ENCODE measurements at places on chromosomes 7 and 10.

DNA sequence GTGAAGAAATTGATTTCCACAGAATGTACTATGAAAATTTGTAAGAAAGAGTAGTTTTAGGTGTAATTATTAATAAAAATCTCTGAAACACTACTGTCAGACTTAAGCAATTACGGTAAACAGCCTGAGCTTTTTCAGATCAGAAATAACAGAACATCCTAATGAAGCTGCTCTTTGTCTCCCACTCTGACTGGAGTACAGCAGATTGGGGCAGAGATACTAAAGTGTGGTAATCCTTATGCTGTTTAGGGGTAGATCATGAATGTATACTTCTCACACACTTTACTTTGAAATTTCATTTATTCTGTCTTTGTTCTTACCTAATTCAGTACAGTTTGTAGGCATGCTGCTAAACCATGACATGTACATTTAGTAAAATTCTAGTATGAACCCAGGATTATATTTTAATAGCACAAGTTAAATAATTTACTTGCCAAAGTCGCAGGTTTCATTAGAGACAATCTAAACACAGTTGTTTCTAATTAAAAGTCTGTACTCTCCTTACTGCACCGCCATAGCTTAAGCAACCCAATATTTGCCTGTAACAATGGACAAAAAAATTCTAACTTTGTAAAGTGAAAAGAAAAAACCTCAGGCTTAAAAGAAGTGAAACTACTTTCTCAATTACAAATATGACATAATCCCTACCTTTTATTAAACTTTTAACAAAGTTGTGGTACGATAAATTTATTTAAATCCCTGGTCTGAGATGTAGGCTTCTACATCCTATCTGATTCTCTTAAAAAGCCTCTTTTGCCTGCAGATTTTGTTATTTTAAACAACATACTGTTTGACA lies 88.8 kb downstream of the KMT2E start:
- no peak for DNase-seq

DNA sequence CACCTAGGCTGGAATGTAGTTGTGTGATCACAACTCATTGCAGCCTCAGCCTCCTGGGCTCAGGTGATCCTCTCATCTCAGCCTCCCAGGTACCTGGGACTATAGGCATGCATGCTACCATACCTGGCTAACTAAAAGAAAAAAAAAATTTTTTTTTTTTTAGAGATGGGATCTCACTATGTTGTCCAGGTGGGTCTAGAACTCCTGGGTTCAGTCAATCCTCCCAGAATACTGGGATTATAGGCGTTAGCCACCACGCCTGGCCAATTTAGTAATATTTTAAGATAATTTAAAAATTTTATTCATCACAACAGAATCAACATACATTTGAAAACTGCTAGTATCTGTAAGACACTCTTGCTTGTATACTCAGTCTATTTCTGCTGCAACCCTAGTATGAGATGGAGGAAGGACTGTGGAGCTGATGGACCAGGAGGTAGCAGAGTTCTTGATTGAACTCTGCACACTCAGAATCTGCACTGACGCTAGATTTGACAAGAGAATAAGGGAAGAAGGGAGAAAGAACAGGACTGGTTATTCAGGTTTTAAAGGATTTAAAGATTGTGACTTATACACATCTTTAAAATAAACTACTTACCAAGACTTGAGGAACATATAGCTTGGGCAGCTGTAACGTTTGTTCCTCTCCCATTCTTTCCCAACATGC lies 57.6 kb downstream of the VCL start:
- no peak for DNase-seq

GRCh38 chr10:129652021-129652420 lies 185.0 kb downstream of the MGMT start:
- DNase-seq: no peak

DNA sequence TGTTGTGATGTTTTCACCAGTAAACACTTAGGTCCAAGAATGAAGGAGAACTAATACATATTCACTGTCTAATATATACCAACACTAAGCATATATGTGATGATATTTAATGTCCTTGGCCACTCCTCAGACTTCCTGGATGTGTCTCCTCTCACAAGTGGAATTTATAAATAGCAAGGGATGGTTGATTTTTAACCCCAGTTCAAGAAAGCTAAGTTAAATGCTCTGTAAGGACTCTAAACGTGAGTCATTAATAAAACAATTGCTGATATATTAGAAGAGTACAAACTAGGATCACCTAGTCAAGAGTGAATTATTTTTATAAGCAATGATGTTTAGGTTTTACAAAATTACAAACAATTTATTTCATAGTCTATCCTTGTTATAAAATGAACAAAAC lies 355.9 kb upstream of the TMEM229A start:
- DNase-seq: no peak

DNA sequence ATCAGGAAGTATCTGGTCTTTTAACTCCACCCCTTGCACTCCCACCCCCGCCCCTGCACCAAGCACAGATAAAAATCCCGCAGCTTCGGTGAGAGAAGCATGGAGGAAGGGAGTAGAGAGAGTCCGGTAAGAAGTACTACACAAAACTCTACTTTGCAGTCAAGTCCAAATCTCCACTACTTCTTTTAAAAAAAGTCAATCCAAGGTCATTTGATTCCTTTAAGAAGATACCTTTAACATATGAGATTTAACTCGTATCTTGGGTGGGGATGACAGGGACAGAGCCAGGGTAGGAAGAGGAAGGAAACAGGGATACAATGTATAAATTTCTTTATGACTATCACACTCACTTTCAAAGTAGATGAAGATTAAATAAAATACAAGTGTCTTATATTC lies 132.1 kb downstream of the NRBF2 start:
- peak; percentile 38 for DNase-seq

GRCh38 chr10:77513781-77514331 lies 123.8 kb downstream of the KCNMA1 start:
- DNase-seq: no peak

GRCh38 chr10:19937989-19938388 lies 121.8 kb downstream of the PLXDC2 start:
- no peak for DNase-seq

- no peak for DNase-seq
Measured at GRCh38 chr10:76548716-76549115, 1088.9 kb downstream of the KCNMA1 start.

GRCh38 chr10:80041162-80041561 lies 37.3 kb upstream of the TMEM254 start:
- DNase-seq: no peak

DNA sequence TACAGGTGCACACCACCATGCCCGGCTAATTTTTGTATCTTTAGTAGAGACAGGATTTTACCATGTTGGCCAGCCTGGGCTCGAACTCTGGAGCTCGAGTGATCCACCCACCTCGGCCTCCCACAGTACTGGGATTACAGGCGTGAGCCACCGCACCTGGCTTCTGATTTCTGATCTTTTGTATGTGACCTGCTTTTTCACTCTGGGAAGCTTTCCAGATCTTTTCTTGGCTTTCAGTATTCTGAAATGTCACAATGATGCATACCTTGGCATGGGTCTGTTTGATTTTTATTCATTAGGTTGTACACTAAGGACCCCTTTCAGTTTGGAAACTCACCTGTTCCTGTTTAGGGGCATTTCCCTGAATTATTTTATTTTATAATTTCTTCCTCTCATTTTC lies 41.6 kb downstream of the PROSER2 start:
- no peak for DNase-seq

DNA sequence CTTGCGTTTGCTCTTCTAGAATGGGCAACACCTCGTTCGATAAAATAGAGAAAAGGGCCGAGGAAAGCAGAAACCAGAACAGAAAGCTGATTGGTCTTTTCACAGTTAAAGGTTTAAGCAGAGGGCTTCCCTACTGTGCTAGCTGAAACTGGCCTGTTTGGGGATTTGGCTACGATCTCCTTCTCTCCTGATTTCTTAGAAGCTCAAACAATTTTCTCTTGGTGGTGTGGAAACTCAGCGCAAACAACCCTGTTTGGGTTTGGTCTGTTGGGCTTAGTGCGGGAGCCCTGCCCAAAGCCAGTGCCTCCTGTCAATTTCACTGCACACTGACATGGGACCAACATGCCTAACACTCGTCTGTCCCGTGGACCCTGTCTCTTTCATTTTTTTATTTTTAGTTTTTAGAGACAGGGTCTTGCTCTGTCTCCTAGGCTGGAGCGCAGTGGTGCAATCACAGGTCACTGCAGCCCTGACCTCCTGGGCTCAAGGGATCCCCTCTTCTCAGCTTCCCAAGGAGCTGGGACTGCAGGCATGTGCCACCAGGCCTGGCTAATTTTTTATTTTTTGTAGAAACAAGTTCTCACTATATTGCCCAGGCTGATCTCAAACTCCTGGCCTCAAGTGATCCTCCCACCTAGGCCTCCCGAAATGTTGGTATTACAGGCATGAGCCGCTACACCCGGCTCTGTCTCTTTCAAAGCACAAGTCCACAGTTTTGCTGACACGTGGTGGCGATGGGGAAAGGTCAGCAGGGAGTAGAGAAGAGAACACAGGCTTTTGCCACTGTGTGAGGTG lies 16.5 kb upstream of the BNIP3 start:
- no peak for DNase-seq

DNA sequence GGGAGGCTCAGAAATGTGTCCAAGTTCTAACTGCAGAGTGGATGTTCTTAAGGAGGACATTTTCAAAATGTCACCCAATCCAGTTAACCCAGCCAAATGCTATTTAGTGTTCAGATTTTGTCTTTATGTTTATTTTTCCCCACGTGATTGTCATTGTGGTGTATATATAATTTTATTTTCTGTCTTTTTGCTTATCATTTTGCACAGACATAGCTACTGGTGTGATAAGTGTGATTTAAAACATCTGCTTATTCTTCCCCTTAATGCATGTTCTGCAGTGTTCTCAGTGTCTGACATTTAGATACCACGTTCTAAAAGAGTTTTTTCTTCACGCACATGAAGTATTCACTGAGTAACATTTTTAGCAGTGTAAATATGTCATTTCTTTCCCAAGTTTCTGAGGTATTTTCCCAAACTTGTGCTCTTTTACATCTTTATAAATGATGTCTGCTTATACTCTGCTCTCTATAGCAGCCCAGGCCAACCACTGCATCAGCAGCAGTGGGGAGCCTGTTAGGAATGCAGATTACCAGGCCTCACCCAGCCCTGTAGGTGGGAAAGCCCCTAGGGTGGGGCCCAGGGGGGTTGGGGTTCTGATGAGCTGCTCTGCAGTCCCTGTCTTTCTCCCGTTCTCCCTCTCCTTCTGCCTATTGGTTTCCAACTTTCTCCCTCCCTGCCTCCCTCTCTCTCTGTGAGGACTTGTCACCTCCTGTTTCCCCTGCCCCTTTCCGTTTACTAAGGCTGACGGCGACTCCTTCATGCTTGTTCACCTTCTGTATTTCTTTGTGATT lies 20.8 kb downstream of the ADCY1 start:
- no peak for DNase-seq

DNA sequence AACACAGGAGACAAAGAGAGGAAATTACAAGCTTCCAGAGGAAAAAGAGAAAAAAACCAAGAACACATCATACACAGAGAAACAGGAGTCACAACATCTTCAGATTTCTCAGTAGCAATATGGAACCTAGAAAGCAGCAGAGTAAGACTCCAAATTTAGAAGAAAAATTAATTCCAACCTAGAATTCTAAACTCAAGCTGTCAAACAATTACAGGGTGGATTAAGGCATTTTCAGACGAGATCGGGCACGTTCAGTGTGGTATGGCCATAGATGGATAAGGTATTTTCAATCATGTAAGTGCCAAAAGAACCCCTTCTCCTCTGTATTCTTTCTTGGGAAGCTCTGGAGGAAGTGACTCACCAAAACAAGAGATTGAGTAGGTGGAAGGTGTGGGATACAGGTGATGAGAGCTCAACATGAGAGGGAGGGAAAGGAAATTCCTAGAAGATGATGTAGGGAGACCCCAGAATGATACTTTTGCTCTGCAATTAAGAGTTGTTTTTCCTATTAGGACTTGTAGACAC lies 51.6 kb downstream of the FAM204A start:
- DNase-seq: no peak

DNA sequence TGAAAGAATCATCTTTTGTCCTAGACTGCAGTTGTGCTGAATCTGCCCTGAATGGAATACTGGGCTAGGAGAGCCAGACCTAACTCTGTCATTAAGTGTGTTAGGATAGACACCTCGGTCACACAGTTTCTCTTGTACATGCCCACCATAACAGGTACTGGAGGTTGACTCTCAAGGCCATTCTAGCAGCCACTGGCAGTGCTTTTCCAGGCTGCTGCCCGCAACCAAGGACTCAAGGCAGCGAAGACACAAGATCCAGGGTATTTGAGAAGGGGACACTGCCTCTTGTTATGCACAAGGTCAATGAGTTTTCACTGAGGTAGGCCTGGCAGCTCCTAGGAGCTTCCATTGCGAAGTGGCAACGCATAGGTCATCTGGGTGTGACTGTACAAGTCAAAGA lies 70.6 kb upstream of the ZNF746 start:
- no peak for DNase-seq

- no peak for DNase-seq
Measured at GRCh38 chr7:74579800-74580685, 77.5 kb upstream of the GTF2I start.

GRCh38 chr7:50467817-50468610 lies 17.9 kb upstream of the FIGNL1 start:
- no peak for DNase-seq

- no peak for DNase-seq
Measured at GRCh38 chr10:130368761-130369560, 232.8 kb downstream of the GLRX3 start.

DNA sequence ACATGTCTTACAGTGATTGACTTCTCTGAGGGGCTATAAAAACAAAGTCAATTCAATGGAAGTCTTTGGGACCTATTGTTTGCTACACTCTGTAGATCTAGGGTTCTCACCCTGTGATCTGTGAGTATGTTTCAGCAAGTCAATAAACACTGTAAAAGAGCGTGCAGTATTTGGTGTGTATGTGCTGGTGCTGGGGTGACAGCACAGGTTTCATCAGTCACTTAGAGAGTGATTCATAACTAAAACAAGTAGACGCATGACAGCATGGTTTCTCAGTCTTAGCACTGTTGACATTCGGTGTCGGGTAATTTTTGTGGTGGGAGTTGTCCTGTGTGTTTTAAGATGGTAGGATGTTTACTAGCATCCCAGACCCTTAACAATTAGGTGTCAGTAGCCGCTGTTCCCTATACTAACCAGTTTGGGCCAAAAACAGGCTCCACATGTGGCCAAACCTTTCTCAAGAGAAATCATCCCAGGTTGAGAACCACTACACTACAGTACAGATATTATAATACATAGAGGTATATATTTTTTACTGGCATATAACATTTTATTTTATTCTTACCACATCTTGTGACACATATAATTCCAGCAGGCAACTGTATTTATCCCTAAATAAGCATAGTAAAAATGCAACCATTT lies 411.8 kb downstream of the ARL4A start:
- no peak for DNase-seq

GRCh38 chr10:103919648-103920025 lies 1.7 kb upstream of the STN1 start:
- DNase-seq: no peak
